GM20000 (cell line): ENCODE measurements at places on chromosomes 6 and 20.

DNA sequence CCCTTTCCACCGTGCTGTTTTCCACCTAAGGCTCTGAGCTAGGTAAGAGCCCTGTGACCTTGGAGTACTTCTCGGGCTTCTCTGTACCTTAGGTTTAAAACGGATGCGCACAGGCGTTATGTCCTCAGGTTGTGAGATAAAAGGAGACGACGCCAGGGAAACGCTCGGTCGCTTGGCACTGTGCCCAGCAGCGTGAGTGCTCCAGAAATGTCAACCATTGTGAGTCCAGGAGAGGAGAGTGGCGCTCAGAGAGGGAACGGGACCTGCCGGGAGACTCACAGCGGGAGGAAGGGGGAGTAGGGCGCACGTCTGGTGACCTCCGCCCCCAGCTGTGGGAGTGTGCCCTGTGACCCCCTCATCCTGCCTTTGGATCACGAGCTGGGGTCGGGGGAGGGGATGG lies 33.8 kb upstream of the SCRT2 start:
- no peak for DNase-seq

DNA sequence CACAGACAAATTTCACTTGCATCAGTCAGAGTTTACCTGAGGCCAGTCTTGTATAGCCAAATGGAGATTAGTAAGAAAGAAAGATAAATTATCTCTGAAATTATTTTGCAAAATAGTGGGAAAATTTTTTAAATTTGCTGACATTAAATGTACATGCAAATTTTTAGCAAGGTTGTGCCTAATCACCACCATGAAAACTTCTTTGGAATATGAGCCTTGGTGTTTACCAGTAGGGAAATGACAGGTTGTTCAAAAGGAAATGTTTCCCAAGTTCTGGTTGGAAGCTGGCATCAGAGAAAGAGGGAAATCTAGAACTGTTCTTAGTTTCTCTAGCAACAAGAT lies 34.4 kb upstream of the LOC128125822 start:
- no peak for DNase-seq

GRCh38 chr6:143034689-143035334 lies 25.9 kb upstream of the AIG1 start:
- no peak for DNase-seq

- DNase-seq: no peak
These were observed 146.0 kb upstream of the RAB32 start for GRCh38 chr6:146397638-146398037.

GRCh38 chr6:7900621-7901020 lies 10.0 kb downstream of the TXNDC5 start:
- no peak for DNase-seq

- no peak for DNase-seq
These were observed 75.8 kb downstream of the SNAP91 start for GRCh38 chr6:83633149-83633548.

DNA sequence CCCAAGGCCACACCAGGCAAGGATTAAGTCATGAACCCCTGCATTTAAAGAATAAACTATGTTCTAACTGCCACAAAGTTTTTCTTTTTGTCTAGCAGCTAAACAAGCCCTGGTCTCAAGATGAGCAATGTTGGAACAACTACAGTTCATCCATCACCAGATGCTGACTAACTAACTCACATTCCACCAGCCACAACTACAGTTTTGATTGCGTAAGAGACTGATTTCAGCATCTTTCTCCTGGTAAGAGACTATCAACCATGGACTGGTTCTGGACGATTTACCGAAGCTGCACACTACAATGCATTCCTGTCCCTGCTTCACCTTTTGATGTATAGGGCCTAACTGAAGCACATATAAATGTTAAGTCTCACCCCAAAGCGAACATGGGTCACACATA lies 43.0 kb downstream of the F13A1 start:
- no peak for DNase-seq
